ENCODE measurements at places on chromosomes 6 and 20. TPM values are rescaled to one million over a fixed set of nuclear protein-coding genes. Genes with fewer than 3 reads are reported as not detected.
A peak's percentile ranks its signal among the peaks of the same experiment; 100 is the strongest.

SLC22A7 gene
- total RNA-seq, result not detected

RBM24 gene
- total RNA-seq, result 2.7 TPM

EYA4 gene
- 0.09 TPM for total RNA-seq

NEU1 gene
- 14.7 TPM for total RNA-seq

GABRR1 gene
- total RNA-seq, result 1.5 TPM

ID1 gene
- 839 TPM for total RNA-seq

MDFI gene
- total RNA-seq, result 84.7 TPM

BPIFA3 gene
- not detected for total RNA-seq

EDN1 gene
- 11.8 TPM for total RNA-seq

SASH1 gene
- total RNA-seq, result 55.3 TPM

FAM50B gene
- 10.9 TPM for total RNA-seq

- no peak for DNase-seq
Observed at GRCh38 chr6:121590438-121590837, 155.0 kb downstream of the GJA1 start.

GRCh38 chr20:3916364-3916763 lies 27.2 kb downstream of the PANK2 start:
- no peak for DNase-seq

- no peak for DNase-seq
Observed at GRCh38 chr20:25289886-25290597, 42.2 kb downstream of the PYGB start.

GRCh38 chr20:49961413-49961812 lies 21.4 kb upstream of the SNAI1 start:
- DNase-seq, result no peak

- DNase-seq, result no peak
Observed at GRCh38 chr20:32278199-32278643, 770 bp downstream of the KIF3B start.

DNA sequence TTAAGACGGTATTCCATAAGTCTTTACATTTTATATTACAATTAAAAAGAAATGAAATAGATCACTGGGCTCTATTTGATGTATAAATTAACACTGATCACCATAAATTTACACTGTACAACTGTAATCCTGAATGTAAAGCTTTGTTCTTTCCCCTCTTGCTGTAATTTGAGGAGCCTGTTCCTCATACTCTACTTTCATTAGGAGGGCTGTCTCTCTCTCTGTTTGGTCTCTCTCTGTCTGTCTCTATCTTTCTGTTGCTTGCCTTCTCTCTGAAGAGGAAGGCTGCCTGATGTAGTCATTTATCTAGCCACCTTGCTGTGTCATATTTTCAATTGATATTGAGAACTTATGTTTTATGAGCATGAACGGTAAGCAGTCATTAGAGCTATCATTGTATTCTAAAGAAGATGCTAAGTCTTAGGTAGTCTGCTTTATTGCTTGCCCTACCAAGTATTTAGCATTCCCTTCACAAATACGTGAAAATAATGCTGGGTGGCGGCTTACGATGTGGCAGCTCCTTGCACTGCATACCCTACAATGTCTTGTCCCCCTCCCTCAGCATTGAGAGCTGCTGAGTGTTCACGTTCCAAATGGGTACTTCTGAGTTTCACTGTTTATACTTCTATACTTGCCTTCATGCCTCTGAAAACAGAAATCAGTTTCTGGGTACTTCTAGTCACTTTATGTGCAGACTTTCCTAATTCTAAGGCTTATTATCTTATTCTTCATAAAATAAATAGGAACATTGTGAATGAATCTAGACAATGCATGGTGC lies 205.5 kb downstream of the NKAIN2 start:
- DNase-seq, result no peak

DNA sequence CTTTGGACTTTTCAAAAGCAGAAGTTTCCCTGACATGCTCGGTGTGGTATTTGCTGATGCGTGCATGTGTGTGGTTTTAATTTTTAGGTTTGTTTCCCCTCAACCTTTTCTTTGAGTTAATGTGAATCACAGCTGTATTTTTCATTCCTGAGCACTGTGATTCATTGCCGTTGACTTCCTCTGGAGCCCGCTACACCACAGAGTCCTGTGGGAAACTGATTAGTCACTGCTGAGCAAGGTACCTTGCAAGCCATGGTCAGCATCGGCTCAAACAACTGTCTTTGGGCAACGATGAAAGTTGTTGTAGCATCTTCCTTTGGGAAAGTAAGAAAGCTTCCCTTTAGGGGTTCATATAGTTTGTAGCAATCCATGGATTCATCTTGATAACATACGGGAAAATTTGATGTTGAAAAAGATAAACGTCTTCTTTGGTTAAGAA lies 57.5 kb downstream of the RIN2 start:
- no peak for DNase-seq

DNA sequence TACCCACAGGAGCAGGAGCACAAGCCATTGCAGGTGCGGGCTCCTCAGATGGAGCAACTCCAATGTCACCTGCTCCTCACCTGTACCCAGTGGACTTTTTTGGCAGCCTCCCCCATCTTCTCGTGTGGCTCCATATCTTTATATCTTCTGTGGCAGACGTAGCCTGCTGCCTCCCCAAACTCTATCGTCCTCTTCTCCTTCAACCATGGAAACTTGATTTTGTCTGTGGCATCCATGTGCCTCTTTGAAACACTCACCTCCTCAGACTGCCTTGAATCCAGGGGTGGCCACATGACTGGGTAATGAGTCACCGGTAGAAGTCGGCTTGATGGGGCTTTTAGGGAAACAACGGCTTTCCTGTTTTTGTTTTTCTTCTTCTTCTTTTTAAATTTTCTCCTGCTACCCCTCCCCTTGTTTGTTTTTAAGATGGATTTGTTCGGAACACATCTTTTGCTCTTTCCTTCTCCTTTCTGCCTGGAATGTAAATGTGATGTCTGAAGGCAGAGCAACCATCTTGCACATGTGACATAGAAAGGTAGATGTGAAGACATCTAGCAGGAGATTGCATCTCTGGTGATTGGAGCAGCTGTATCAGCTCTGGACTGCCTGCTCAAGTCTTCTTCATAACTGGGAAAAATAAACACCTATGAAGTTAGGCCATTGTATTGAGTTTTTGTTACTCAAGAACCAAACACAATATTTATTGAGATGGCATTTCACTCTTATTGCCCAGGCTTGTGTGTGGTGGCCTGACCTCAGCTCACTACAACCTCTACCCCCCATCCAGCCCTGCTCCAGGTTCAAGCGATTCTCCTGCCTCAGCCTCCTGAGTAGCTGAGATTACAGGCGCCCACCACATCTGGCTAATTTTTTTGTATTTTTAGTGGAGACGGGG lies 69.9 kb upstream of the DDR1 start:
- no peak for DNase-seq

GRCh38 chr20:10634211-10634610 lies 39.6 kb downstream of the JAG1 start:
- DNase-seq, result no peak

DNA sequence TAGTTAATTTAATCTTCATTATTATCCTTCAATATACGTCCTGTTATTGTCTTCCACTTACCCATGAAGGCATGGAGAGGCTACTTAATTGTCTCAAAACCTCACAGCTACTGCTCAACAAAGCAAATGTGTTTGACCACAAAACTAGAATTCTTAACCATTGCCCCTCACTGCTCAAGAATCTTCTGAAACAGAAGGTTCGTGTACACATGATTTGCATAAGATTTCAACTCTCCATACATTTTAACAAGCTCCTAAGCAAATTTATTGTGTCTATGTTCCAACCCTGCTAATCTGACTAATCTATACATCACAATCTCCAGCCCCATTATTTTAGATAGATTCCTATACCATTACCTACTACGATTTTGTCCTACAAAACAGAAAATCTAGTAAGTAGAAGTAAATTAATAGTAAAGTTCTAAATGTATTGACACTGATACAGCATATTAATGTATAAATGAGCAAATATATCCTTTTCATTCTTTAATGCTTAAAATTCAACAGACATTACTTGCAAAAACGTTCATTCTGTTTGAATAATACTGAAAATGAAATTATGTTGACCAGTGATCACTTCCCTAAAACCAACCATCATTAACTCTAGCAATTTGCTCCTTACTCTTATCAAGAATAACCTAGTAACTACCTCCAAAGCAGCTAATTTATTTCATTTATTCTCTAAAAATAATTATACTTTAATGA lies 89.7 kb upstream of the RNF217 start:
- DNase-seq, result no peak

- no peak for DNase-seq
Observed at GRCh38 chr6:26541579-26541978, 3.4 kb downstream of the HMGN4 start.

GRCh38 chr20:23918101-23918862 lies 38.7 kb upstream of the CST5 start:
- no peak for DNase-seq

GRCh38 chr6:27777614-27778355 lies 134.4 kb downstream of the OR2B2 start:
- no peak for DNase-seq

DNA sequence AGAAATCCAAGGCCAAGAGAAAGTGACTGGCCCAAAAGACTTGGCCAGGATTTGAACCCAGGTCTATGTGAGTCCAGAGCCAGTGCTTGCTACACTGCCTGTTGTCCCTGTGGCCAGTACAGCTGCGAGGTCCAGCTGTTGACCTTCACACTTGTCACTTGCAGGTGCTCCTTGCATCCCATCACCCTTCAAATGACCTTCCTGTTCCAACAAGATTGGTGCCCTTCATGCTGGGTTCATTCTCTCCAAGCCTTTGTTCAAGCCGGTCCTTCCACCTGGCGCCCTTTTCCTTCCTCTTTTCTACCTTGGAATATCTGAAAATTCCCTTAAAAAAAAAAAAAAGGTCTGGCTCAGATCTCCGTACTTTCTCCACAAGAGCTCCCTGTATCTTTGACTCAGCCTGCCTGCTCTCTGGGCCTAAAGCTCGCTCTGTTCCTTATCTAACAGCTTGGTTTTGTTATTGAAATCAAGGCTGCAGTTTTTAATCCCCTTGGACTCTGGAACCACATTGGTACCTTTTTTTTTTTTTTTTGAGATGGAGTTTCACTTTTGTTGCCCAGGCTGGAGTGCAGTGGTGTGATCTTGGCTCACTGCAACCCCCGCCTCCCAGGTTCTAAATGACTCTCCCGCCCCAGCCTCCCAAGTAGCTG lies 22.2 kb upstream of the MRPS18A start:
- no peak for DNase-seq

DNA sequence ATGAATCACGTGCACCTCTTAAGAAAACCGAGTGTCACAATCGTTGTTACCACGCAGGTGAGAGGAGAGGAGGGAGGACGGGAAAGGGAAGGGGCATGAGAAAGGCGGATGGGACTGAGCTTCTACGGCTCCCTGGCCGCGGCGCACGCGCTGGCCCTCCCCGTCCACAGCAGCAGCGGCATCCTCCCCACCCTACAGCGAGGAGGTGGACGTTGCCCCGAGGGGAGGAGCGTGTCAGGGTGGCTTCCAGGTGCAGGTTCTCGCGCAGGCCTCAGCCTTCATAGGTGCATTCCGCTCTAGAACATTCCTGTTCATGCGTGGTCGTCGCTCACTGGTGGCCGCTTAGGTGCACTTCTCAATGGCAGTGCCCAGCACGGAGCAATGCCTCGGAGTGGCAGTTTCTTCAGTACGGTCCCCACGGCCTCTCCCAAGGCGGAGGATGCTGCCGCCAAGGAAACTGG lies 29.7 kb upstream of the AFDN start:
- DNase-seq, result no peak

DNA sequence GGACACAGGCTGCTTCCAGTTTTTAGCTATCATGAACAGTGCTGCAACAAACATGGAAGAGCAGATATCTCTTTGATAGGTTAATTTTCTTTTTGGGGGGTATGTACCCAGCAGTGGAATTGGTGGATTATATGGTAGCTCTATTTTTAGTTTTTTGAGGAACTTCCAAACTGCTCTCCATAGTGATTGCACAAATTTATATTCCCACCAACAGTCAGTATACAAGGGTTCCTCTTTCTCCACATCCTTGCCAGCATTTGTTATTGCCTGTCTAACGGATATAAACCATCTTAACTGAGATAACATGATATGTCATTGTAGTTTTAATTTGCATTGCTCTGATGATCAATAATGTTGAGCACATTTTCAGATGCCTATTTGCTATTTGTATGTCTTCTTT lies 237.6 kb downstream of the MMUT start:
- DNase-seq, result no peak

GRCh38 chr6:56370561-56371211 lies 123.3 kb upstream of the COL21A1 start:
- DNase-seq, result no peak

- no peak for DNase-seq
Observed at GRCh38 chr6:76506808-76507207, 434.3 kb upstream of the IMPG1 start.

GRCh38 chr6:33770124-33770832 lies 18.7 kb downstream of the LEMD2 start:
- no peak for DNase-seq

- DNase-seq, result no peak
Observed at GRCh38 chr6:161166176-161166575, 107.7 kb downstream of the AGPAT4 start.

GRCh38 chr6:126753606-126754005 lies 364.9 kb upstream of the RSPO3 start:
- DNase-seq, result no peak

DNA sequence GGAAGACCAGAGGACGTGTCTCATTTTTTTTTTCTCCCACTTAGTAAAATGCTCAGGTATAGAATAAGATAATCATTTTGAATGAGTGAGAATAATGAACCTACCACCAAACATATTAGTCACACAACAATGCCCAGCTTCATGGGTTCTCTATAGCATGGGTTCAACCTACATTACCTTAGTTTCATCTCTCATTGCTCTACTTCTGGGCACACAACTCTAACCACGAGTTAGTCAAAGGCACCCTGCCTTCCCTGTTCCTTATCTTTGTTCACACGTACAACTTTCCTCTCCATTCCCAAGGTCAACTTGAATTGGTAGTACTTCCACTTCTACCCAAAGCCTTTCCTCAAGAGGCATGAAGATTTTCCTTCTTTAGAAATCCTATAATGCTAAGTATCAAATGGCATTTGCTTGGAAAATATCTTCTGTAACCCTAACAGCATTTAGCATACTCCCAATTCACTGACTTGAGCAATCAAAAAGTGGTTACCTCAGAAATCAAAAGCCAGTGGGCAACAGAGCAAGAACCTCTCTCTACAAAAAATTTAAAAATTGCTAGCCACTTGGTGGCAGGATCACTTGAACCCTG lies 20.9 kb downstream of the DEK start:
- no peak for DNase-seq

- DNase-seq, result peak; percentile 77
Observed at GRCh38 chr20:38748097-38748860, at the start of gene ACTR5. TSS of gene ACTR5 (plus strand) at chr20:38748460. CDS start at chr20:38748479, 19 bp downstream.

DNA sequence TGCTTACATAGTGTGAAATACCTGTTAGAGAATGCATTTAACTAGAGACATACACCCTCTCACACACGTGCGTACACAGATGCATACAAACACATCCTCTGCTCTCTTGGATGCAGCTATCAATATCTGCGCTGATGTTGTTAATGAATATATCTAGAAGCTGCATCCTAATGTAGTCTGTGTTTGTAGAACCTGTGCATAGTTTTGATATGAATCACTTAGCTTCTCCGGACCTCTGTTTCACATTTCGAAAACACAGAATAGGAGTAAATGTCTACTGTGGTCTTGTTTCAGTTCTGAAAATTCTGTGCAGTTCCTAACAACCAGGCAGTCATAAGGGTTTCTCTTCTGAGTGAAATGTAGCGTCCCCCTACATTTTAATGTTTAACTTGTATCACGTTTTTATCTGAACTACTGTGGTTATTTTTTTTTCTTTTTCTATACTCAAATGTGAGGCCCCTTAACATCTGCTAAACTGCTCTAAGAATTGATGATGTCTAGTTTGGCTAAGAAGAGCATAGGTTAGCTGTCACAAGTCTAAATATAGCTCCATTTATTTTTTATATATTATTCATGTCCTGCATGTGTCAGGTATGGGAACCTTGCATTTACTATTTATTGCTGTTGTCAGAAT lies 254.5 kb downstream of the TMEM242 start:
- DNase-seq, result no peak
